Daoy (cell line): ENCODE measurements at places on chromosomes 5 and 9. TPM values are rescaled to one million over a fixed set of nuclear protein-coding genes. Genes with fewer than 3 reads are reported as not detected.
A peak's percentile ranks its signal among the peaks of the same experiment; 100 is the strongest.

DNA sequence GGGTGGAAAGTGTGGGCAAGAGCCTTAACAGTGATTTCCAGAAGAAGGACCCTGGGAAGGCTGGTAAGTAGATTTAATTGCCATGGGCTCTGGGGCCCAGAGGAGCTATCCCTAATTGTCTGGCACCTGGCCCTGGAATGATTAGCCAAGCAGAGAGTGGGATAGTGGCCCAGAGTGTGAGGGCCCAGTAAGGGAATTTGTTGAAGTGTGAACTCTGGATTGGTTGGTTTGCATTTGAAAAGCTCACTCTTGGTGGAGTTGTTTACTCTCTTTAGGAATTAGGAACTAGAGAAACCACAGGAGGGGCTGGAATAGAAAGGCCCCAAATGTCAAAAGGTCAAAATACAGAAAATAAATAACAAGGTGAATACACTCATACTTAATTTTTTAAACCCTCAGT lies 207.1 kb downstream of the GABRG2 start:
- no peak for DNase-seq

DNA sequence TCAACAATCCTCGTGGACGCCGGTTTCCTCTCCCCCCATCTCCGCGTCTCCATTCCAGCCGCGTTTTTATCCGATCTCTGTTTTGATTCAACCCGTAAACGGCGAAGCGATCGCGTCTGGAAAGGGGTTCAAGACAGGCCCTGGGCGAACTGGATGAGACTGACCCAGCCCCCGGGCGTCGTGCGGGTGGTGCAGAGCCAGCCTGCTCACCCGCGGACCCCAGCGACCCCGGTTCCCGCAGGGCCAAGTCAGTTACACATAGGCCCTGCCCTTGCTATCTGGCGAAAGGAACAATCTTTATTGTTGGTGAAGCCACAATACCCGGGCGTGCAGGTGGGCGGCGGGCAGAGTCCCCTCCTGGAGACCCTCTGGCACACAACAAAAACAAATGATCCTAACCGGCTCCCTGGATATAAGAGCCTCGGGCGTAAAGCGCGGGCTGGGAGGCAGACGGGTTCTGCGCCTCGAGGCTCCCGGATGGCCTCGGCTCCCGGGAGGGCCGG lies 1.8 kb downstream of the TLX3 start:
- DNase-seq: peak; percentile 37

The OMD gene
- total RNA-seq: not detected in 2 replicates

DNA sequence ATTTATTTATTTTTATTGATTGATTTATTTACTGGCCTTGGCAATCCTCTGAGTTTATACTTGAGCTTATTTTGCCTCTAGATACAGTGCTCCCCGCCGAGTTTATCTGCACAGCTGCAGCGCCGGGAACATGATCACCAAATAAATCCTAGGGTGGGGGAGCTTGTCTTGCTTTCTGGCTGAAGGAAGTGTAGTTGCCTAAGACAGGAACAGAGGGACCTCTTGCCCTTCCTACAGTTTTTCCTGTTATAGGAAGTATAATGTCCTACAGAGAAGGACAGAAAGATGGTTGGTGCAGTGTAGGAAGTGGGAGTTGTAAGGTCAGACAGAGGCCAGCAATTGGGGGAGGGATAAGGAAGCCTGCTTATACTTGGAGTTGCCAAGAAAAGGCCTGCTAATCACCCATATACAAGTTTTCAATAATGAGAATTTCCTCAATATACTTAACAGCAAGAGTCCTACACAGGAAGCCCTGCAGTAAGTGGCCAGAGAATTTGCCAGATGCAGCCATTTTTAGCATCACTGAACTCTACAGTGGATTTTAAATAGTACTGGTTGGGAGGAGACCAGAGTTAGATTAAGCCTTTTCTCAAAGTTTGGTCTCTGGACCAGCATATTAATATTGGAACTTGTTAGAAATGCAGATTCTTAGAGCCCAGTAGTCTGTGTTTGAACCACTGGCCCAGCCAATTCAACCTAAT lies 7.7 kb downstream of the AOPEP start:
- DNase-seq: no peak

The PRELID1 gene
- 434 and 468 TPM in 2 replicates for total RNA-seq

DNA sequence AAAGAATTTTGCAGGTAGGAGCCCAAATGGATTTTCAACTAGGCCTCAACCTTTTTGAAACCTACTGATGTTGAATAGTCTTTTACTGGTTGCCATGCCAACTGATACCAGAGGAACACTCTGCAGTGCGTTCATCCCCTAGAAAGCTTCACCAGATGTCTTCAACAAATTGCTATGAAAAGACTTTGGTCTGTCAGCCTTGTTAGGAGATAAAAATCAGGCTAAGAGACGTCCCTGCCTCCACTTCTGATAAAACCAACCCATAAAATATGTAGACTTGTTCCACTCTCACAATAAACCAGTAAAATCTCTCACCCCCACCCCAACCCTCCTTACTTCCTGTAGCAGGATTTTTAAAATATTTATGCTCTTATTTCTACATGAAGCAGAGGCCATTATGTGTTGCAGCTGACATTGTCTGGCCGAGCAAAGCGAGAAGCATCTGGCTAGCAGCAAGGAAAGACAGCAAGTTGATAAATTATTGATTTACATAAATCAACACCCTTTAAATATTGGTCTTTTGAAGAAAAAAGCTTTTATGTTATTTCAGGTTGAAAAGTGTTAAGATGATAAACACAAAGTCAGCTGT lies 428.7 kb downstream of the ISL1 start:
- no peak for DNase-seq

DNA sequence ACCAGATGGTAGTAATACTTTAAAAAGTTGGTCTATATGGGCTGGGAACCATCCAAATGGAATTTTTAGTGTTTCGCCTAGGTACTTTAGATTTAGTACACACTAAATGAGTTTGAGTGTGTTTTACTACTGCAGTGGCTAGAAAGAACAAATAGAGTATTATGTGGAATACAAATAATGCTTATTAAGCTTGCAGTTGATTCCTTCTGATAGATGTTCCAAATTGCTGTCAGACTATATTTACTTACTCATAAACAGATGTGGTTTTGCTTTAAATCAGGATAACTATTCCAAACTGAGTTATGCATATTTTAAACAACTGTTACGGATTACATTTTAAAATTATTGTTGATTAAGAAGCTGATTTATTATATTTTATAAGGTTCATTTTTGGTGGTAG lies 103.3 kb downstream of the ZSWIM6 start:
- no peak for DNase-seq

The ENHO gene
- 0.24 and 1.9 TPM in 2 replicates for total RNA-seq

DNA sequence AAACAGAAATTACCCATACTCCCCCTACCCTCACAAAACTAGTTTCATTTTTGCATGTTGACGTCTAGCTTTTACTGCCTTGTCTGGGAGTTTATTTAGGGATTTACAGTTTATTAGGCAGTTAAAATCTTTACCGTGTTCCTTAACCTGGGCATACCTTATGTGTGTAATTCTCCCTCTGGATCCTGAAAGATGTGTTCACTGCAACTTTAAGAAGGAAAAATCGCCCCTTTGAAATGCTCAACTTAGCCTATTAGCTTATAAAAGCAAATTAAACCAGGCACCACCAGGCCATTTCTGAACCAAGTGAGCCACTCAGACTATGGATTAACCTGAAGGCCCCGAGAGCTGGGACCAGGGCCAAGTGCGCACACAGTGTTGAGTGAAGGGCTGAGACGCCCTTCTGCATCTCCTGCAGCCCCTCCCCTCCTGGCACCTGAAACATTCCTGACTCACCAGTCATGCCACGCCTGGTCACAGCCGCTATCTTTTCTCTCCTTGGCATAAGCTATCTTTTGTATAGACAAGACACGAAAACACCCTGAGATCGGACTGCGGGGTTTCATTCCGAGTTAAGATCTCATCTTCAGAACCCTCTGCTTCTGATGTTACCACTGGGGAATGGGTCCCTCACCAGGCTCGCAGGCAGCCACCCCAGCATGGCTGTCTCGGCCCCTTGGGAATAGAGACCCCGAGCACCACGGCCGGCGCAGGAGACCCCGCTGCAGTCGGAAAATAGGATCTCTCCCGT lies 111.9 kb downstream of the ROR2 start:
- peak; percentile 88 for DNase-seq

DNA sequence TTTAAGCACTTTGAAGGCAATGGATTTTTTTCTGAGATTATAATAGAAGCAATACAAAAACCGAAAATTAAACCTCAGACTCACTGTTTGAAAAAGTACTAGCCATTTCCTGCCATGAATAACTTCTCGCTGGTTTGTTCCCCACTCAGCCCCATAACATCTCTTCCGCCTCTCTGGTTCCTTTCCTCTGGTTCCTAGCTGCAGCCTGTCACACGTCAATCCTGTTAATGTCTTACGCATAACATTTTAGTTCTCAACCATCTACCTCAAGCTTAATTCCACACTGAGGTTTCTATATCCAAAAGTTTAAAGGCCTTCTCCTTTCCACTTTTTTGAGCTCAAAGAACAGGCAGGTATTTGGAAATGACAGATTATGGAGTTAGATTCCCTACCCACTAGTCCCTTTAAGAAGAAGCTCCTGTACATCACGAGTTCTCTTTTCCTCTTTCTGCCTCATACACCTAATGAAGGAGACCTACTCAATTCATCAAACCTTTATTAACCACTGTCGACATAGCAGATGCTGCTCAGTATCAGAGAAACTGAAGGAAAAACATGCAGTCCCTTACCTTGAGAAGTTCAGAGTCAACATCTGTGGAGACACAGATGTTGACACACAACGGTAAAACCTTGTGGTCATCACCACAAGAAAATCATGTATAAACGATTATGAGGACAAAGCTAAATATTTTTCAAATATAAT lies 243.0 kb upstream of the PTGER4 start:
- DNase-seq: no peak

- no peak for DNase-seq
Measured at GRCh38 chr5:56471707-56472106, 238.6 kb upstream of the ANKRD55 start.

- no peak for DNase-seq
Measured at GRCh38 chr9:95512709-95513095, 4.1 kb downstream of the PTCH1 start.

DNA sequence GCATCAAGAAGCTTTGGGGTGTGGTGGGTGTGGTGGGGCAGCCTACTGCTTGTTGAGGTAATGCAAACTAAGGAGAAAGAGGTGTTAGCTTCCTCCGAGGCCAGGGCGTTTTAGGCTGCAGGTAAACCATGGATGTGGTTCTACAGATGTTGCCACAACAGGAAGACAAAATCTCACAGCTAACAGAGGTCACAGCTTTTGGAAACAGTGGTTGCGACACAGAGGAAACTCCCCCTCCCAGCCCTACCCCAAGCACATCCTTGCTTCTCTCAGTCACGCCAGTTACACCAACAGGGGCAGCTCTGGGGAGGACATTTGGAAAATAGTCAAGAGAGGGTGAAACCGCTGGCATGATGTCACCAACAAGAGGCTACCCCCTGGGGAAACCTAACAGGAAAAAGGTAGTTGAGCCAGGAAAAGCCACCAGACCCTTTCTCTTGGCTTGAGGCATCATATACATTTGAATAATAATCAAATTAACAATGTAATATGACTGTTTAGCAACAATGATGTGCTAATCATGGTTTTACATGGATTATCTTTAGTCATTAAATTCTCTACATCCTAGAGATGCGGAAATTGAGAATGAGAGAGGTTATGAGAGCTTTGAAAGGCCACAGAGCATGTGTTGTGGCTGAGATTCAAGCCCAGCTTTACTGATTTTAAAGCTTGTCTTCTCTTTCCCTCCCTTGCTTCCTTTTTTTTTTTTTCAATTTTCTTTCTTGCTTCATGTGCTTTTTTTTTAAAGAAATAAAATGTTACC lies 82.2 kb upstream of the IL12B start:
- DNase-seq: peak; percentile 84

The ADCY2 gene
- 0.48 and 0.86 TPM in 2 replicates for total RNA-seq

DNA sequence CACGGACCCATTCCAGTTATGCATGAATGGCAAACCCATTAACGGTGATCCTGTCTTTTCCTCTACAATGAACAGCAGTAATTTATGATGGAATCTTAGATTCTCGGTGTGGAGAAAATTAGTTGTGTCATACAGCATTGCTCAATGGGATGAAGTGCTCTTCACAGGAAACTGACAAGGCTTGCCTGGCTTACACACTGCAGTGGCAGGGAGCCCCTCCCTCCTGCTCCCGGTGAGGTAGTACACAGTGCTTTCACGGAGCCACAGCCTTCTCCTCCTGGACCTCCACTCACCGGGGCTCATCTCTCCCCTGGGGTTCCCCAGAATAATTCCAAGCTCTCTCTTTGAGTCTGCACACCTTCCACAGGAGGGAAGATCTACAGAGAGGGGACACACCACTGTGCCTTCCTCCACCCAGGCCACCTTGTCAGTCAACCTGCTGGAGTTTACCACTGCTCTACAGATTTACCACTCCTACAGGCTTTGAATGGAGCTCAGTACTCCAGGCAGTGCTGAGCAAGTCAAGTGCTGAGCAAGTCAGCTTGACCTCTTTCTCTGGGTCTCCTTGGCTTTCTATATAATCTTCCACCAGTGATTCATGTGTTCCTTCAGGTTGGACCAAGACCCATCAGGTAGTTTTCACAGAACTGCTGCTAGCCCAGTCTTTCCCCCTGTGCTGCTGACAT lies 59.1 kb upstream of the TBC1D2 start:
- peak; percentile 32 for DNase-seq

GRCh38 chr9:117425566-117425965 lies 10.7 kb upstream of the ASTN2 start:
- no peak for DNase-seq

- no peak for DNase-seq
Measured at GRCh38 chr5:111198281-111198966, 25.8 kb upstream of the CAMK4 start.

DNA sequence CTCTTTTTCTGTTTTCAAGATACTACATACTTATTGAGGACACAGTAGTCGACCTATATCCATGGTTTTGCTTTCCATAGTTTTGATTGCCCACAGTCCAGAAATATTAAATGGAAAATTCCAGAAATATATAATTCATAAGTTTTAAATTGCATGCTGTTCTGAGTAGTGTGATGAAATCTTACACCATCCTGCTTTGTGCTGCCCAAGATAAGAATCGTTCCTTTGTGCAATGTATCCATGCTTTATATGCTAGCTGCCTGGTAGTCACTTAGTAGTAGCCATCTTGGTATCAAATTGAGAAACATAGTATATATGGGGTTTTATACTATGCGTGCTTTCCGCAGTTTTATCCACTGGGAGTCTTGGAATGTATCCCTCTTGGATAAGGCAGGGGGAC lies 59.0 kb downstream of the CWC27 start:
- no peak for DNase-seq

GRCh38 chr5:151199581-151200185 lies 24.2 kb downstream of the CCDC69 start:
- DNase-seq: no peak

GRCh38 chr5:164475339-164475977 lies 970.0 kb downstream of the MAT2B start:
- no peak for DNase-seq

The QRFP gene
- not detected in 2 replicates for total RNA-seq

DNA sequence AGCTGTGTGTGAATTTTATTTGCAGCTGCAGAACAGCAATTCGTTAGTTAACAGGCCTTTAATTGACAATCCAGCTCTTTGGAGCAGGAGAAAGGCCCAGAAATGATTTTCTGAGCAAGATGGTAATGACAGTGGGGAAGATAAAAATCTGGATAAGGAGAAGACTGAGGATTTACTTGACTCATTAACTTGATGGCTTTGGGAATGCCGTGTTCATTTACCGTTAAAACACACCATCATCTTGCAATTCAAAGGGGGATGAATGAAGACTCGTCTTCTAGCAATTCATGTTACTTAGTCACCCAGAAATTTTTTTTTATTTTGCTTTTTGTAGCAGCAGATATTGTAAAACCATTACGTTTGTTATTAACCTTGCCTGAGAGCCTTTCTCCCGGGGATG lies 52.0 kb downstream of the PTTG1 start:
- DNase-seq: no peak
